ENCODE measurements at places on chromosomes 2 and 18.

DNA sequence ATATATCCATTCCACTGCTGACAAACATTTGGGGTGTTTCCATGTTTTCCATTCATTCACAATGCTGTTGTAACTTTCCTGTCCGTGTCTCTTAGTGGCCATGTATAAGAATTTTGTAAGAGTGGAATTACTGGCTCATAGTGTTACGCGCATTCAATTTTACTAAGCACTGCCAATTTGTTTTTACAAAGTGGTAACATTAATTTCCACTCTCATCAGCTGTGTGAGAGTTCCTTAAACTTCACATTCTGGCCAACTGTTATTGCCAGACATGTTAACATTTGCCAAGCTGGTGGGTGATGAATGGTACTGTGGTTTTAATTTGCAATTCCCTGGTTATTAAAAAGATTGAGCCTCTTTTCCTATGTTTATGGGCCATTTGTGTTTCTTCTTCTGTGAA is 134.2 kb downstream of the DTNB start:
- DNase-seq = no peak

DNA sequence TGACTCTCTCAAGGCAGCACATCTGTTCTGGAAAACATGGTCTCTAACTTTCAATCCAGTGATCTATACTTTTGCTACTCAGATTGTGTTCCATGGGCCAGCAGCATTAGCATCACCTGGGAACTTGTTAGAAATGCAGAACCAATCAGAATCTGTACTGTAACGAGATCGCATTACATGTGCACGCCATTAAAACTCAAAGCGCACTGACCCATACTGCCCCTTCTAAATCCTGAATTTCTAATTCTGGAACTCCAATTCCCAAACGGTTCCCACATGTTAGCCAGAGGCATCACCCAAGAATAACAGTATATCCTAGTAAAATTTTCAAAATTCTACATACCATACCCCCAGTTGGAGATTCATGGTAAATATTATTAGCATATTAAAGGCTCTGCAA is 10.5 kb upstream of the DCTN1 start:
- no peak for DNase-seq

GRCh38 chr18:46152808-46153617 is 48.8 kb downstream of the HAUS1 start:
- DNase-seq = peak; percentile 92

GRCh38 chr2:219681694-219682300 is 54.4 kb downstream of the SLC4A3 start:
- DNase-seq = no peak

DNA sequence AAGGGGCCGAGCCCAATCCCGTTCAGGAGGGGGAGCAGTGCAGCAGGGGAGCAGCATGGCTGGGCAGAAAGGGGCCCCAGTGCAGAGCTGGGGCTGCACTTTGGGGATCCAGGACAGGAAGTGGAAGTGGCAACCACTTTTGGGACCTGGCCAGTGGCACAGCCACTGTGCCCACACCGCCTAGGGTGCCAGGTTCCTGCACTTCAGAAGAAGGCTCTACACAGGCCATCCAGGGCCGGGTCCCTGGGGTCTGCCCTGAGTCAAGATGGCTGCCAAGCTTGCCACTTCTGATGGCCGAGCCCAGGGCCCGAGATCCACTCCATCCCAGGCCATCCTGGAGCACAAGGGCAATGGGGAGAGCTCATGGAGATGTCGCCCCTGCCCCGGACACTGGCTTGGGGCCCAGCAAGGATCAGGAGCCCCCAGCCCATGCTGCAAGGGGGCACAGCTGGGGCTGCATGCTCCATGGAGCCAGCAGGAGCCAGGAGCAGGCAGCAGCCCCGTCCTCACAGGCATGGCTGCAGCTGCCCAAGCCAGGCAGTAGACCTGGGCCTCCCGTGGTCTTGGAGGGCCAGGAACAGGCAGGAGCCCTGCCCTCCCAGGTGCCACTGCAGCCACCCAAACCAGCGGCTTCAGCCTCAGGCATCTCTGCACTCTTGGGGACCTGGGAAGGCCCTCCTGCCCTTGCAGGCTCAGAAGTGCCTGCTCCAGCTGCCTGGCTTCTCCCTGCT is 35.0 kb upstream of the ID2 start:
- no peak for DNase-seq

GRCh38 chr2:45889053-45889452 is 237.6 kb downstream of the PRKCE start:
- no peak for DNase-seq

DNA sequence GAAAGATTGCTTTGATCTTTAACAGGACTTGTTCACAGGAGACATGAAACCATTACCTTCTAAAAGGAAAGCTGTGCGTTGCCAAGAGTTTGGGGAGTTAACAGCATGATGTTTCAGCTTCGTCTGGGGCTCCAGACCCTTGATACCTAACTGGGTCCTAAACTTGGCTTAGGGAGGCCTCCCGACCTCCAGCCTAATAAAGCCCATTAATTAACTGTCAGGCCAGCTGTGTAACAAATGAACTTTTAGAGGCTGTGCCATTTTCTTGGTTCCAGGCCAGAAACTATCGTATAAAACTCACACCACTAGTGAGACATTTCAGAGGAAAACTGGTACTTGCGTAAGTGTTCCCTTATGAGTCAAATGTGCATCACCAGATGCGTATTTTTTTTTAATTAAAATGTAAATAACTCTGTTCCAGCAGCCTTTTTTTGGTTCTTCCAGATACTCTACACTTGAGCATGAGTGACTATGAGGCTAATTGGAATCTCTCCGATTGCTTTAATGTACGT is 236.5 kb downstream of the BCL2 start:
- DNase-seq = no peak

DNA sequence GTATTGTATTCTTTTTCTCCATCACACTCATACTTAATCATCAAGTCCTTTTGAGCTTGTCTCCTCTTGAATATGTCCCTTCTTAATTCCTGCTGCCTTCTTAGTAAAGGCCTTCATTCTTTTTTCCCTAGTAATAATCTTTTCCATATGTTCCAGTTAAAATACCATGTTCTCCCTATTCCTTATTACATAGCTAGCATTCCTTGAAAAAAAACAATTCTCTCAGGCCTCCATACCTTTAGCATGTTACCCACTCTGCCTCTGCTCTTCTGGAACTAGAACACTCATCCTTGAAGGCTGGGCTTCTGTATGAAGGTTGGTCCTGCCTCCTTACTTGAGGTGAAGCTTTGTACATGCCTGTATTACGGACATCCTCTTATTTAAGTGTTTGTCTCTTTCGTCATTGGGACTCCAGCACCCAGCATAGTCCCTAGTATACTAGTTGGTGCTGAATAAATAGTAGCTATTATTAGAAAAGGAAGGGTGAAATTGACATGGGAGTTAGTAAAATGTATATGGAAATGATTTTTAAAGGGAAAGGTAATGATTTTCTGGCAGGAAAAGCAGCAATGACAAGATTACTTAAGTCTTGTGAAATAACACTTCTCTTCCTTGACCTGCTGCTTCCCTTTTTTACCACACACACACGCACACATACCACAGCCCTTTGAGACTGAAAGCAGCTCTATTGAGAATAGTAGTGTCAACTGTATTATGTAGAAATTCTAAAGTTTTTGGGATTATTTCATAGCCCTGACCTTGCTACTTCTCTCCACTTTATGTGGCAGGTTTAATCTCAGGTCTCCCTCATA is 45.6 kb downstream of the REL start:
- DNase-seq = peak; percentile 55

GRCh38 chr2:113672326-113672932 is 45.4 kb downstream of the RABL2A start:
- no peak for DNase-seq

- DNase-seq = no peak
These were observed 498.5 kb upstream of the SETBP1 start for GRCh38 chr18:44181951-44182747.

Measured in OCI-M1 (cell line).